Astrocyte of the cerebellum (primary cell): ENCODE measurements at places on chromosomes 1 and 21.
A peak's percentile ranks its signal among the peaks of the same experiment; 100 is the strongest.

DNA sequence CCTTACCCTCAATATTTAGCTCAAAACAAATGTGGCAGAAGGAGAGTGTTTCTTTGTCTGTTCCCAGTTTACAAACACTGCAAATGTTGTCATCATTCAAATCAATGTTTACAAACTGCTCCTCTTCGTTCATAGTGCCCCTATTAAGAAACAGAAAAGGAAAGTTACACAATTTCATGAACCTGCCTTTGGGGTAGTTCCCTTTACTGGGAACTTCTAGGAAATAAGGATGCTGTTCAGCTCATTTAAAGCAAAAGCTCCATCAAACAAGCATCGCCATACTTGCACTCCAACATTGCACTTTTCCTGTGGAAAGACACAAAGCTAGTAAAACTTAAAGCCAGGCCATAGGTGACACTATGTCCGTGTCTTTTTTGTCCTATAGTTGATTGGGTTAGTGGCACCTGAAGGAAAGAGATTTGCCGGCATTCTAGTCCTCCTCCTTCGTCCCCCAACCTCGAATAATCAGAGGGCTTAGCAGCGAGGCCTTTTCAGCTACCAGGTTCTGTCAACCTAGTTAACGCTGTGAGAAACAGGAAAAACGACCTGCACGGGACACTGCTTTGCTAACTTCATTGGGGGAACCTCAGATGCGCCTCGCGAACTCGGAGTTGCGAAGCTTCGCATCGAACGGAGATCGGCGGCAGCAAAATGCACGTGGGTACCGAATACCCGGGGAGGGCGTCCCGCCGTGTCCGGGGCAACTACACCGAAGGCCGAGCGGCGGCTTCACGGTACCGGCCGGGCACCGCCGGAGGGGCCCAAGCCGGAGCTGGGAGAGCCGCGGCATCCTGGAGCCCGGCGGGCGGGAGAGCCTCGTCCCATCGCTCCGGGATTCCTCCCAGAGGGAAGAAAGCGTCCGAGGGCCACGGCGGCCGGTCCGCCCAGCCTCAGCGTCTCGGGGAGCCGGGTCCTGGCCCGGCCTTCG, 706 bp downstream of the C21orf91 start:
- no peak for DNase-seq

GRCh38 chr1:195185736-195186135, 1422.5 kb downstream of the KCNT2 start:
- no peak for DNase-seq

DNA sequence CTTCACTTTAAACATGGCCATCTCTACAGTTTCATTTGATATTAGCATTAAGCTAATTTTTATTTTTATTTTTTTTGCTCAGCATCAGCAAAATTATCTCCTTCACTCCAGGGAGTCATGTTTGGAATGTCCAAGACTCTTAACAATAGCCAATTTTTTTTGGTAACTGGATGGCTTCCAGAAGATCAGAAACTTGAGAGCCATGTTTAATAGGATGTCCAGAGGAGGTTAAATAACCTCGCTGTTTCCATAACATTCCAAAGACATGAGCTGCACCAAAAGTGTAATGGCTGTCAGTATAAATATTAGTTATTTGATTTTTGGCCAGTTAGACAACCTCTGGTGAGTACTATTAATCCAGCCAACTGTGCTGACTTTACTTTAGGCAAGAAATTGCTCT, 80.7 kb downstream of the DNTTIP2 start:
- DNase-seq = peak; percentile 95

DNA sequence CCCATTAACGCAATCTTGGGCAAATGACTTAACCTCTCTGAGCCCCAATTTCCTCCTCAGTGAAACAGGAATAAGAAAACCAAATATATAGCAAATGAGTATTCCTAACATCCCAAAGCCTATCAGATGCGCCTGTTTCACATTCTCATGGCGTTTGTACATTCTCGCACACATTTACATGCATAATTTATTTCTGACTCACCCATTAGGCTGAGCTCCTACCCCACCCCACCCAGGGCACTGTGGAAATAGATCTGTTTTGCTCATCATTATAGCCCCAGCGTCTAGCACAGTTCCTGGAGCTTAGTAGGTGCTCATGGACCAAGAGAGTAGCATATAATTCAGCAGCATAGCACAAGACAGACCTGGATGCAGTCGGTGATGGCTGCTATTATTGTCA, 146.1 kb upstream of the VANGL1 start:
- peak; percentile 23 for DNase-seq

GRCh38 chr1:178752891-178753290, 27.8 kb downstream of the RALGPS2 start:
- DNase-seq = no peak
